Stimulated activated memory B cell treated with anti-CD40 and anti-IgM and Interleukin-4, amounts not matched to agents 10 μg/mL and 1 μg/mL and 100 μg/mL, for 72 hours (primary cell): ENCODE measurements at places on chromosomes 11 and 22.

- H3K27ac ChIP-seq: no peak overlapping the region
- peak; percentile 45 for ATAC-seq
- H3K4me3 ChIP-seq: no peak overlapping the region
- peaks cover 4% of the 10 kb centered on the region for H3K27me3 ChIP-seq
- no peaks in the 10 kb centered on the region for H3K36me3 ChIP-seq
- no peaks in the 10 kb centered on the region for H3K4me1 ChIP-seq
Measured at GRCh38 chr11:105705786-105706530, 96.1 kb downstream of the GRIA4 start.

DNA sequence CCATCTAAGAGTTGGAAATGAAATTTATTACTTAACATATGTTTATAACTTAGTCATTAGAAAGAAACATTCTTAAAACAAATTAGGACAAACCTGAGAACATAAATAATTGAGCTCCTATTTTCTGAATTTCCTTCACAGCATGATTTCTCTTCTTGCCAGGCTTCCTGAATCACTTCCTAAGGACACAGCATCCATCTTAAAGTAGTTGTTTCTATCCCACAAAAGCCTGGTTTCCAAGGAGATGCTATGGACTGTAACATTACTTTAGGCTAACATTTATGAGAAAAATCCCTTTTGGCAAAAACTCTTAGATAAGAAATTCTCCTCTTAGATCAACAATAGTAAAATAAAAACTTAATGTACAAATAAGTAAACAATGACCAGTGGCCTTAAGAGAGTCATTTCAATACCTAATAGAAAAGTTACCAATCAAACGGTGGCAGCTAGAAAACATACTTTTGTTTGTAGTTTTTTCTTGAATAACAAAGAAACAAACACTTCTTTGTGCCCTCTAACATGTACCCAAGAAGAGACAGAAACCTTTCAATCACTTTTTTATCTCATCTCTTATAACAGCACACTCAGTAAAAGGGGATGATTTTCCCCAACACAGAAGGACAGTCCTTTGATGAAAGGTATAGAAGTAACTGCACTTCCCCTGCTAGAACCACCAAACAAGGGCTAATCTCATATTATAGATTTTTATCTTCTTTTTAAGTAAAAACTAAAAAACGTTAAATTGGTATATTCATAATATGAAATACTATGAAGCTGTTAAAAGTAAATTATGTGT is 74.5 kb downstream of the TTC28 start:
- no peak for ATAC-seq
- H3K27ac ChIP-seq: no peak overlapping the region
- no peaks in the 10 kb centered on the region for H3K4me1 ChIP-seq

DNA sequence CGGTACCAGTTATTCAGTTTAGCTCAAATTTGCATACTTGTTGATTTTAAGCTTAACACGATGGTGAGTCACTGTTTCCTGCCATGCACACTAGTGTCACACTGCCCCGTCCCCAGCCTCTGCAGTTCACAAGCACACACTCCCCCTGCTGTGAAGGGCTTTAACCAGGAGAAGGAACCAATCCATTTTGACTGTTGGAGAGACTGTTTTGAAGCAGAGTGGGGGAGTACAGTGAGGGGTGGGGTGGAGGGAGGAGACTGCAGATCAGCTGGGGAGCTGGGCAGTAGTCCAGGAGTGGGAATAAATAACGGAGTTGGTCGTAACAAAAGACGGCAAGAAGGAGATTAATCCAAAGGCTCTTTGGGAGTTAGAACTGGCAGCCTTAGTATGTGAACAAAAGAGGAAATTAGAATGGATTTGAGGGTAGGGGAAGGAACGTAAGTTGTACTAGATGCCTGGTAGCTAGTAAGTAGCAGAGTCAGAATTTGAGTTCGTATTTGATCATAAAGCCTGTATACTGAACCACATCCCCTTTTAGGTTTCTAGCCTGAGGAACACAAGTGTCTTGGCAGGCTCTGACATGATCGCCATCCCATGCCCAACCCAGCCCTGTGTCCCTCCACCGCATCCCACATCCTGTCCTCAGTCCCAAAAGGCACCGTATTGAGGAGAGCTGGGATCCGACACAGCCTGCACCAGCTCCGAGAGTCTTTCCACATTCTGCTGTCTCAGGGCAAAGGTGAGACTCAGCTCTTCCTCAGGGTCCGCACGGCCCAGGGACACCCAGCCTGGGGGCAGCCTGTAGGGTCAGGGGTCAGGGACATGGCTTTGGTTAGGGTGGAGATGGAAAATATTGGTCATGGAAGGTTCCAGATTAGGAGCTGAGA is 862 bp downstream of the TPP1 start:
- peak; percentile 76 for ATAC-seq
- H3K36me3 ChIP-seq: no peaks in the 10 kb centered on the region
- no peak overlapping the region for H3K27ac ChIP-seq
- no peak overlapping the region for H3K4me3 ChIP-seq
- peaks cover 29% of the 10 kb centered on the region for H3K4me1 ChIP-seq

DNA sequence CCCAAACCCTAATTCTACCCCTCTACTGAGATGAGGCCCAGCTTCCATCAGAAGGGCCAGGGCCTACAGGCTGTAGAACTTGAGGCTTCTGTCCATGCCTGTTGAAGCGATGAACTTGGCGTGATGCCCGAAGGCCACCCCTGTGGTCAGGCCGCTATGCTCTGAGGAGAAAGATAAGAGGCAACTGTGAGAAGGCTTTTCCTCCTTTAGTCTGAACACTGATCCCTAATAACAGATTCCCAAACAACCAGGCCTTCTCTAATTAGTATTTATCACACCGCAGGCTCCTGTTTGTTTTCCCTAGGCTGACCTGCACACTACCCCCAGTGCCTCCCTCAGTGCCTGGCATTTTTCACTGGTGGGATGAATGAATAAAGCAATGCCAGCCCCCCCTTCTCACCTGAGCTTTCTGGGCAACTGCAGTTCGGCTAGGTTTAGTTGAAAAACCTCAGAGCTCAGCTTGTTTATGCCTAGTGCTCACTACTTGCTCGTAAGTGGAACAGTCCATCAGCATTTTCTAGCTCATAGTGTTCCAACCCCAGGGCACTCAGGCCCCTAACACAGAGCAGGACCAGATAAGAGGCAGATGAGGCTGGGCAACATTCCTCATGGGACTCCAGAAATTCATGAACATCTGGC is 15.2 kb downstream of the PRPF19 start:
- no peak for ATAC-seq
- no peak overlapping the region for H3K27ac ChIP-seq
- H3K4me3 ChIP-seq: no peak overlapping the region

DNA sequence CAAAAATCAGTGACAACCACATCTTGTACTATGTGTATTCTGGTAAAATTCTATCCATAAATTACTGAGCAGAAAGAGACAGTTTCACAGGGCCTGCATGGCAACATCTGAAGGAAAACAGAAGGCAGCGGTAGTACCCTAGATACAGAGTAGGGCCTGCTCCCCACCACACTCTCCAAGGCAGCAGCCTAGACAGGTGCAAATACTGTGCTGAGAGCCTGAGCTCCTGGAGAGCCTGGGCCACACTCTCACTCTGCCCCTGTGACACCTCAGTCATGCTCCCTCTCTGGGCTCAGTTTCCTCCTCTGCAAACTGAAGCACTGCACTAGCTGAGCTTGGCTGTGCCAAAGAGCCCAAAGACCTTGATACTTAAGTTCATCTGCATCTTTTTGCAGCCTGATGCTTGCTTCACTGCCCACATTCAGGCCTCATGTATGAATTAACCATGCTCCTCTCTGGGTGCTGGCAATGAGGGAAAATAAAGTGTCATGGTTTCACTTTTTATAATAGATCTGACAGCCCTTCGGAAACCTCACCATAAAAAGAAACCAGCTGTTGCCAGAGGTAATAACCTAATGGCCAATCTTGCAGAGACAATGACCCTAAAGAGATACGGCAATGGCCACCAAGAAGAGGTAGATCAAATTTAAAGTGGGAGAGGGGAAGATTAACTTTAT is 104.7 kb downstream of the PLEKHA7 start:
- ATAC-seq: peak; percentile 67
- H3K27me3 ChIP-seq: no peaks in the 10 kb centered on the region
- peak overlapping the region; percentile 13 for H3K4me3 ChIP-seq
- peak overlapping the region; percentile 67 for H3K27ac ChIP-seq
- peaks cover 12% of the 10 kb centered on the region for H3K36me3 ChIP-seq

DNA sequence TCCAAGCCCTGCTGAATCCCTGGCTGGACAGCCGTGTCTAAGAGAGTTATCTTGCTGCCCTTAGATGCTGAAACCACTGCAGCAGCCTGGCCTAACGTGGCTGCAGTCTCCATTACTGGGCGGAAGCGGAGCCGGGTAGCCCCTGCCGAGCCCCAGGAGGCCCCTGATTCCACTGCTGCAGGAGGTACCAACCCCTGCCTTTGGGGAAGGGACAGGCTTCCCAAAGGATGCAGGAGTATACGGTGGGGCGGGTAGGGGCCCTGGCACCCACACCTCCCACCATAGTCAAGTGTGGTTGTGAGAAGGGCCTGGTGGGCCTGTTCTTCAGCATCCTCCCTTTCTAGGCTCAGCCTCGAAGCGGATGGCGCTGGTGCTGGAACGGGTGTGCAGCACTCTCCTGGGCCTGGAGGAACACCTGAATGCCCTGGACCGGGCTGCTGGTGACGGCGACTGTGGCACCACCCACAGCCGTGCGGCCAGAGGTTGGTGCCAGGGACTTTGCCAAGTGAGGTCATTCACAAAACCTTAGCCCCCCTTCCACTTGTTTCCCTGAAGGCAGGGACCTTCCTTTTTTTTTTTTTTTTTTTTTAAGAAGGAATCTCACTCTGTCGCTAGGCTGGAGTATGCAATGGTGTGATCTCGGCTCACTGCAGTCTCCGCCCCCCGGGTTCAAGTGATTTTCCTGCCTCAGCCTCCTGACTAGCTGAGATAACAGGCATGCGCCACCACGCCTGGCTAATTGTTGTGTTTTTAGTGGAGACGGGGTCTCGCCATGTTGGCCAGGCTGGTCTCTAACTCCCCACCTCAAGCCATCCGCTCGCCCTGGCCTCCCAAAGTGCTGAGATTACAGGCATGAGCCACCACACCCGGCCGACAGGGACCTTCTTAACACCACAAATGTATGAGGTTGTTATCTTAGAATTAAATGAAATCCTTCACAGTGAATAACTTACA is 11.0 kb downstream of the TKFC start:
- H3K4me1 ChIP-seq: peaks cover 34% of the 10 kb centered on the region
- ATAC-seq: no peak
- H3K4me3 ChIP-seq: no peak overlapping the region
- H3K27ac ChIP-seq: peak overlapping the region; percentile 73
- H3K27me3 ChIP-seq: no peaks in the 10 kb centered on the region
- H3K36me3 ChIP-seq: peaks cover 56% of the 10 kb centered on the region

DNA sequence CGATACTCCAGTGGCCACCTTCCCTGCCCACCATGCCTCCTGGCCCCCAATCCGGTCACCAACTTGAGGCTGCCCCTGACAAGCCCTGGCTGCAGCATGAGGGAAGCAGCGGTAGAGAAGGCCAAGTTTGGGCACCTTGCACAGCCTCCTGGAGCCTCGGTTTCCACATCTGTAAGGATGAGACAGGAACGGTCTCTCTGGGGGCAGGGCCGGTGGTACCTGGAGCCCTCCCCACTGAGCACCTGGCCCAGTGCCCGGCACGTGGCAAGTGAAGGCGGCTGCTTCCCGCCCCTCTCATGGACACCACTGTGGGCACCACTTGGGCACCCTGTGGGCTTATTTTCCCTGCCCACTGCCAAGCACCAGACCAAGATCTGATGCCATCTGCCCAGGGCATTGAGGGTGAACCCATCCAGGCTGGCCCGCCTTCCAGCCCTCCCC is 77.8 kb downstream of the CDKN1C start:
- no peak overlapping the region for H3K27ac ChIP-seq
- ATAC-seq: no peak
- no peak overlapping the region for H3K4me3 ChIP-seq
- peaks cover 8% of the 10 kb centered on the region for H3K4me1 ChIP-seq

DNA sequence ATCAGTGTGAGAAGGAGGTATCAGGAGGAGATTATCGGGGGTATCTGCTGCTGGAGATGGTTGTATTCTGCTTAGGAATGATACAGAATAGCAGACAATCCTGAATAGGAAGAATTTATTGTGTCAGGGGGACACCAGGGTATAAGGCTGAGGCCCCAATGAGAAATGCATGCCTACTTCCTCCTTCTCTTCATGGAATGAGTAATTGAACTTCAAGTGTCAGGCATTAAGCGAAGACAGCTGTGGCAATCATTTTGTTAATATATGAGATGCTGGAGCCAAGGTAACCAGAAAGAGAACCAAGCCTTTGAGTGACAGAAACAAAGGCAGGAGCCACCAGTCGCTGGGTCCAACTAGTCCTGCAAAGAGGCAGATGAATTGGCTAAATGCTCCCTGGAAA is 49.1 kb downstream of the KIRREL3 start:
- no peaks in the 10 kb centered on the region for H3K36me3 ChIP-seq
- H3K27ac ChIP-seq: no peak overlapping the region
- H3K4me1 ChIP-seq: no peaks in the 10 kb centered on the region

DNA sequence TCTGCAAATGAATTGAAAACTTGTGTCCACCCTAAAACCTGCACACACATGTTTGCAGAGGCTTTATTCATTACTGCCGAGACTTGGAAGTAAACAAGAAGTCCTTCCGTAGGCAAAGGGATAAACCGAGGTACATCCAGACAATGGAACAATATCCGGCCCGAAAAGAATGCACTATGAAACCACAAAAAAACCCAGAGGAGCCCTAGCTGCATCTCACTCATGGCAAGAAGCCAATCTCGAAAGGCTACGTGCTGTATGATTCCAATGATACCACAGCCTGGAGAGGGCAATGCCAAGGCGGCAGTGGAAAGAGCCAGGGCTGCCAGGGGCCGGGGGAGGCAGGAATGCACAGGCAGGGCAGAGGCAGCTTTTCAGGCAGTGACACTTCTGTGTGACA is 3.2 kb upstream of the MRPL23 start:
- ATAC-seq: no peak
- no peak overlapping the region for H3K4me3 ChIP-seq
- H3K36me3 ChIP-seq: no peaks in the 10 kb centered on the region
- peaks cover 3% of the 10 kb centered on the region for H3K4me1 ChIP-seq
- H3K27me3 ChIP-seq: peaks cover 5% of the 10 kb centered on the region

GRCh38 chr11:117641008-117641915 is 155.8 kb downstream of the DSCAML1 start:
- H3K27me3 ChIP-seq: peaks cover 36% of the 10 kb centered on the region
- H3K27ac ChIP-seq: no peak overlapping the region
- H3K4me1 ChIP-seq: no peaks in the 10 kb centered on the region

GRCh38 chr11:92225568-92226330 is 1.1 kb downstream of the FAT3 start:
- peaks cover 45% of the 10 kb centered on the region for H3K27me3 ChIP-seq
- peaks cover 4% of the 10 kb centered on the region for H3K4me1 ChIP-seq
- H3K36me3 ChIP-seq: no peaks in the 10 kb centered on the region
- ATAC-seq: no peak
- no peak overlapping the region for H3K4me3 ChIP-seq
- H3K27ac ChIP-seq: no peak overlapping the region

DNA sequence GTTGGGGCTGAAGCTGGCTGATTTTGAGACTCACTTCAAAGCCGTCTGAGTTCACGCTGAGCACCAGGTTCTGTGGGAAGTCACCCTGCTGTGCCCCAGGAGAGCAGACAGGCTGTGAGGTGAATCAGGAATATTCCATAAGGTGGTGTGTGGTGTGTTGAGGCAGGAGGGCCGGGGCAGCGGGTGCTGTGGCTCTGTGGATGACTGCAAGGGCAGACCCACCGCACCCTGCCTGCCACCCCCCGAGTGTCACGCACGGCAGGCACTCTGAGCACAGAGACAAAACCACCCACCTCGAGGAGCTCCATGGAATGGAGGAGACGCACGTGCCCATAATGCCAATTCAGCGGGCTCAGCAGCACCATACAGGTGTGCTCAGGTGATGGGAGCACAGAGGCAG is 147.8 kb downstream of the PKNOX2 start:
- no peak overlapping the region for H3K4me3 ChIP-seq
- no peaks in the 10 kb centered on the region for H3K36me3 ChIP-seq
- H3K4me1 ChIP-seq: no peaks in the 10 kb centered on the region
- ATAC-seq: no peak
- H3K27ac ChIP-seq: no peak overlapping the region
